Bronchial epithelial cell (primary cell): ENCODE measurements at places on chromosomes 13 and 19.

GRCh38 chr19:28694812-28695211 lies 518.1 kb downstream of the UQCRFS1 start:
- DNase-seq, result no peak

GRCh38 chr19:3510727-3511126 lies 4.6 kb downstream of the FZR1 start:
- no peak for DNase-seq

- peak; percentile 94 for DNase-seq
These were observed 148.3 kb downstream of the PDS5B start for GRCh38 chr13:32734511-32734910.

- no peak for DNase-seq
These were observed 141.7 kb downstream of the LACC1 start for GRCh38 chr13:44021422-44021821.

DNA sequence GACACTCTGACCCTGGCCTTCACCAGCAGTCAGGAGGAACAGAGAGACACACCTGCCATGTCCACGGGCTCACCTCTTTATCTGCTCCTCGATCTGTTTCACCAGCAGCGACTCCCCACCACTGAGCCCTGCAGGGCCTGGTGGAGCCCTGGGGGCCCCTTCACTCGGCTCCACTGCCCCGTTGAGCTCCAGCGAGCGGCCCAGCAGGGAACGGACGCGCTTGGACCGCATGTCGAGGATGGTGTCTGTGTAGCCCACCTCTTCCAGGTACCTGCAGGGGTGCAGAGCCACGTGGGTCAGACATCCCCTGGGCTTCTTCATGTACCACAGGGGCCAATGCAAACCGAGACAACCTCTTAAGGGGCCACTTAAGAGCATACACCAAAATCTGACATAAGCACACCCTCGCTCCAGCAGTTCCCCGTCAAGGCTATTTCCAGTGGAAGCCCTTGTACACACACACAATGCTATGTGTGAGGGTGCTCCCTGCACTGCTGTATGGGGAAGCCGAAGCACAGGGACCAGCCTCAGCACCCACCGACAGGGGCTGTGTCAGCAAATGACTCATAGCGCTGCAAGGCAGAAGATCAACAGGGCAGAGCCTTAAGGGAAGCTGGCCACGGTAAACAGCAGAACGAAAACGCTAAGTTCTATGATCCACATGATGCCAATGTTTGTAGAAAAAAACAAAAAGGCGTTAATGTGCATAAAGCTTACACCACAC lies 12.7 kb upstream of the FKRP start:
- DNase-seq, result no peak

DNA sequence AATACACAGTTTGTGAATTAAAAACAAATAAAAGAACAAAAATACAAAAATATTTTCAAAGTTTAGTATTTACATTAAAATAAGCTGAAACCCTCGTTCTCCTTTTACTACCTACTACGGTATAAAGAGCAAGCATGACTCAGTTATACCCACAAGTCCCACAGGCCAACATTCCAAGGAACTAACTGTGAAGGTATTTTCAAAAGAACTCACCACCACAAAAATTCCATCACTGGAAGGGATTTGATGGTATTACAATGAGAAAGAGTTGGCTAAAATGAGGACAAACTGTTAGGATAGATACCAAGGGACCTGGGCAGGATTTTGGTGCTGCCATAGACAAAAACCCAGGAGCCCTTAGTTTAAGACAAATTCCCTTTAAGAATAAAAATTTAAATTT lies 122.7 kb downstream of the TBC1D4 start:
- peak; percentile 84 for DNase-seq
